ENCODE measurements at places on chromosomes 4 and X.

DNA sequence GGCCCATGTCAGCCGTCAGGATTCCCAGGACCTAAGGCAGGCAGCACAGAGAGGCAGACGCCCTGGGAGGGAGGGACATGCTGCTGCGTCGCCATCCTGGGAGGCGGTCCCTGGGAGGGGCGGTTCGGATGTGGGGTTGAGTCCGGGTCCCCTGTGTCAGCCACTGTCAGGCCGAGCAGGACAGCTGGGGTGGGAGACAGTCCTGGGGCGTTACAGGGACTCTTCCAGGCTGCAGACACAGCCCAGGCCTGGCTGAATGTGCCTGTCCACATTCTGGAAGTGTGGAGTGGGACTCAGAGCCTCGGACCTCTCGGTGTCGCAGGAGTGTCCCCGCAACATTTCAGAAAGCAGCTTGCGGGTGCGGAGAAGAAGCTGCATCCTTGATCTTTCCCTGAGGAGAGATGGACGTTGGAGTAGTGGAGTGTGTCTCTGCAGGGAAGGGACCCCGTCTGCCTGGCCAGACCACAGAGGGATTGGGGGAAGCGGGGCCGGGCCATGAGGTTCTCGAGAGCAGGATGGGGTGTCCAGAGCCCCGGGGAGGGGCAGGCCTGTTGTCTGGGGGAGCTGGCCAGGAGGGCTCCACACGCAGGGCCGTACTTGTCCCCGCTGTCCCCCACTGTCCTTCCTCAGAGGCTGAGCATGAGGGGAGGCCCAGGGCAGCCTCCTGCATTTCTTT is 6.1 kb downstream of the AKAP17A start:
- DNase-seq: no peak

DNA sequence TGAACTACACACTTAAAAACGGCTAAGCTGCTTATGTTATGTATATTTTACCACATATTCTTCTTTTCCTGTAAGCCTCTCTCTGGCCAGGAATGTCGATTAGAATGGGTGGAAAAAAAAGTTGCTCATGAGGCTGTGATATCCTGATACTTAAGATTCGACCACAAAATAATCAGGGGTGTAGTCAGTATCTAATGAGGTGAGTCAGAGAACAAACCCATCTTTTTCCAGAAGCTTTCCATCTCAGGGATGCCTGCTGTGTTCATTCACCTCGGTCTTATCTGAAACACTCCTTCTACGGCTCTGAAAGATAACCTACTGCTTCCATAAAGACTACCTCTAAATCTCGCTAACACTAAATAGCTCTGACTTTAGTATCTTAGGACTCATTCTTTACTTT is 142.7 kb upstream of the MAP3K15 start:
- DNase-seq: no peak

DNA sequence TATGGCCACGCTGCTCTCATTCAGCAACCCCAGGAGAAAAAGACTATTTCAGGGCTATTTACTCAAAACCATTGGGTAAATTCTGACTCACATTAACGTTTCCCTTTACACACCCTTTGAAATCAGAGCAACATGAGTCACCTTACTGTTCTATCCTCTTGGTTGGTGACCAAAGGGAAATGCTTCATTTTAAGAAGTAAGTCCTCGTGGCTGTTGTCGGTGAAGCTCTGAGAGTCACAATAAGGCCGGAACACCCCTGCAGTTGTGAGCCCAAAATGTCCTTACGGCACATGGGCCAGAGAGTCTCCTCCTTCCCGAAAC is 56.3 kb upstream of the SPRY1 start:
- no peak for DNase-seq

GRCh38 chr4:133270021-133270570 is 121.0 kb downstream of the PCDH10 start:
- DNase-seq: no peak

GRCh38 chrX:154123241-154124219 is 20.5 kb upstream of the OPN1LW start:
- peak; percentile 7 for DNase-seq

GRCh38 chrX:115571712-115572111 is 10.7 kb downstream of the PLS3 start:
- no peak for DNase-seq

- no peak for DNase-seq
Observed at GRCh38 chr4:63458010-63458409, 951.2 kb downstream of the TECRL start.

GRCh38 chr4:127486248-127486647 is 146.5 kb upstream of the INTU start:
- no peak for DNase-seq

DNA sequence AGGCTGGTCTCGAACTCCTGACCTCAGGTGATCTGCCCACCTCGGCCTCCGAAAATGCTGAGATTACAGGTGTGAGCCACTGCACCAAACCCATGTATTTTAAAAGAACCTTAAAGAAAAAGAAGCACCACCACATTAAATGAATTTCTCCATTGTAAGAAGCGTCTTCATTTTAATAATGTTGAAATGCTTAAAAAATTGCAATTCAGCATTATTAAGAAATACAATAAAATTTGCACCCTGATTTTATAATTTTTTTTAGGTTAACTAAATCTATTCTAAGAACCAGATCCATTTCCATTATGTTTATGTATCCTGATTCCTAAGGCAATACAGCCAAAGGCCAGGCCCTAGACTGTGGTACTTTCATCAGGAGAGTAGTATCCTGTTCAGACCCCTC is 167.2 kb downstream of the BTC start:
- DNase-seq: no peak

GRCh38 chr4:155305619-155306018 is 71.1 kb downstream of the MAP9 start:
- no peak for DNase-seq

DNA sequence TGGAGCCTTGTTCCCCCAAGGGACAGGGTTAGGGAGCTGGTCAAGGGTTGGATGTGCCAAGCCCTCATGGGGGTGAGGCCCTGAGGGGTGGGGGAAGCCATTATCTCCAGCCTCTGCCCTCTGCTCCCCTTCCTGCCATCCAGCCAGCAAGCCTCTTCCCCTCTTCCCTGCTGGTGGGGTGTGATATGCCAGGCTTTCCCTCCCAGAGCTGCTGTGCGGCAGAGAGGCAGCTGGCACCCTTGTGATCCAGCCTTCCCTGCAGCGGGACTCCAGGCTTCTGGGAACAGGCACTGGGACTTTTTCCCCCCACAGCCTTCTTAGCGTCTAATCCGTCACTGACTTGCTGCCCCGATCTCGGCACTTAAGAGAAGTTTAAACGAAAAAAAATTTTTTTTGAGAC is 6.3 kb downstream of the SSR4 start:
- DNase-seq: no peak

GRCh38 chr4:67393699-67394281 is 151.5 kb downstream of the CENPC start:
- no peak for DNase-seq

DNA sequence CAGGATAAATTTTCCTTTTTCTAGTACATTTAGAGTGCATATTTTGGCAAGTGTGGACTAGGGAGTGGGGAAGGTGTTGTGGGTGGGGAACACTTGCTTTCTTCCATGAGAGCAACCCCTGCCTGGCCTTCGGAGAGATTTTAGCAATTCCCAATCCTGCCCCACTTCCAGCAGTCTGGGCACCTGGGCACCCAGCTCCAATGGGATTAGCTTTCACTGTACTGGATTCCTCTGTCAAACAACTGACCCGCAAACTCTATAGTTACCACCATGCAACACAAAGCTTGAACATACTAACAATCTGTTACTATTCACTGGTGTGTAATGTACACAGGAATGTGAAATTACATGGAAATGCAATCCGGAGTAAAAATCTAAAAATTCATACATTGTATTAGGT is 50.3 kb downstream of the SH3RF1 start:
- DNase-seq: no peak

DNA sequence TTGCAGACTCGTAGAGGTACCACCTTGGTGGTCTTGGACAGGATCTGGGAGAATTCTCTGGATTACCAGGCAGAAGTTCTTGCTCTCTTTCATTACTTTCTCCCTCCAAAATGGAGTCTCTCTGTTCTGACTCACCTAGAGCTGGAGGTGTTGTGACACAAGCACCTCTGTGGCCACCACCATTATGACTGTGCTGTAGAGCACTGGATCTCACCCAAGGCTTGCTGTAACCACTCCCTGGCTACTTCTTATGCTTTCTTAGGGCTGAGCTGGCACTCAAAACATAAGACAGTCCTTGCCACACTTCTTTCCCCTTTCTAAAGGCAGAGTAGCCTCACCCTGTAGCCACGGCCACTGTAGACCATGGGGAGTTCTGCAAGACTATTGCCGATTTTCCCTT is 296.6 kb upstream of the DIPK2B start:
- no peak for DNase-seq

DNA sequence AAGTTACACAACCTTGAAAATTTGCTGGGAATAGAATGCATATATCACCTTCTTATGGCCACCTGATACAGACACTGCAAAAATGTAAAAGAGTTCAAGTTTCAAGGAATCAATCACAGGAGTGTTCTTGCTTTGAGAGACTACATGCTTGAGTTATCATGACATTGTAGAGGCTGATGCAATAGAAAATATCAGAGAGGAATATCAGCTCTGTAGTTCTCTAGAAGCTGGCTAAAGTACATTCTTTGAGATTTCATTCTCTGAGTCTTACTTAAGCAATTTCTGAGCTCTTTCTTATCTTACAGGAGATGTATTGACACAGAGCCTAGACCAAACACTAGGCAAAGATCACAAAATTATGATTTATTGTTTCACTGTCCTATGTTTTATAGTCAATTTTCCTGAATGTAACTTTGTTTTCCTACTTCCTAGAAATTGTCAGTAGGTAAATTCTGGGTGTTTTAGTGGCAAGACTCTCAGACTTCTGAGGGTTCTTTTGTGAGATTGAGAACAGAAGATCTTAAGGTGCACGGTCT is 152.1 kb upstream of the HPGD start:
- no peak for DNase-seq

DNA sequence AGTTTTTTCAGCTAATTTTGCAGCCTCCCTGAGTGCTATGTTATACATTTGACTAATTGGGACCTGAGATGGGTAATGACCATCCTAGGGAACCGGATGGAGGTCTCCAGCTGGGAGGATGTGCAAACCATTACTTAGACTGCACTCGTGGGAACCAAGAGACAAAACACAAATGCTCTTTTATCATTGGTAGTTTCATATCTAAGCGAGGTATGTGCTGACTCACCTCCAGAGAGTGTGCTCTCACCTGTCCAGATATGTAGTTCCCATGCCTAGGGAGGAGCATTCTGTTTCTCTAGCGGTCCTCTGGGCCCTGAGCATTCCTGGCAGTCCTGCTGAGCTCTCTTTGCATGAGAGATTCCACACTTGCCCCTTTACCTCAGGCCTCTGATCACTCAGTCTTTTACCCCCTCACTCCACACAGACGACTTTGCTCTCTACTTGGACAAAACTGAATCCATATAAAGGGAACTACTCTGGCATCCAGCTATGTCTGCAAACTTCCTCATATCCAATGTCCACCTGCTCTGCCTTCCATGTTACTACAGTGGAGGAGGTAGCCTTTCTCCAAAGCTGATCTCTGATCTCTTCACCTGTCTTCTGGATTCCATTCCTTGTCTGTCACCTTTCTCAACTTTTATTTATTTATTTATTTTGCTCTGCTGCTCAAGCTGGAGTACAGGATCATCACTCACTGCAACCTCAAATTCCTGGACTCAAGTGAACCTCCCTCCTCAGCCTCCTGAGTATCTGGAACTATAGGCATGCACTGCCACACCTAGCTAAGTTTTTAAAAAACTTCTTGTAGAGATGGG is 88.4 kb downstream of the LRP2BP start:
- no peak for DNase-seq

- no peak for DNase-seq
Observed at GRCh38 chr4:69830560-69831269, 29.2 kb downstream of the SULT1E1 start.

DNA sequence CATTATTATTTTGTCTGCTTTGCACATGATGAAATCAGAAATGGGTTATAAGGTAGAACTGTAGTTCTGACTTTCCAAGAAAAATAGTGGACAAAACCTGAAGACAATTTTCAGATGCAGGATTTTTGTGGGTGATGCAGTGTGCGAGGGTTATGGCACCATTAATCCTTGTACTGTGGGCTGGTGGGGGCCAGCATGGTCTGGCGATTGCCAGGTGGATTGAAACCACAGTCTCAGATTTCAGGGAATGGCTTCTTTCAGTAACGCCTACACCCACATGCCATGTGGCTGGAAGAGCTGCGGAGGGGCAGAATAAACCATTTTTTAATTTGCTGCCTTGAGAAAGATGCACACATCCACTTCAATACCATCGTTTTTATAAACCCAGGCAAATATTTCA is 150.5 kb downstream of the ARSF start:
- DNase-seq: no peak

DNA sequence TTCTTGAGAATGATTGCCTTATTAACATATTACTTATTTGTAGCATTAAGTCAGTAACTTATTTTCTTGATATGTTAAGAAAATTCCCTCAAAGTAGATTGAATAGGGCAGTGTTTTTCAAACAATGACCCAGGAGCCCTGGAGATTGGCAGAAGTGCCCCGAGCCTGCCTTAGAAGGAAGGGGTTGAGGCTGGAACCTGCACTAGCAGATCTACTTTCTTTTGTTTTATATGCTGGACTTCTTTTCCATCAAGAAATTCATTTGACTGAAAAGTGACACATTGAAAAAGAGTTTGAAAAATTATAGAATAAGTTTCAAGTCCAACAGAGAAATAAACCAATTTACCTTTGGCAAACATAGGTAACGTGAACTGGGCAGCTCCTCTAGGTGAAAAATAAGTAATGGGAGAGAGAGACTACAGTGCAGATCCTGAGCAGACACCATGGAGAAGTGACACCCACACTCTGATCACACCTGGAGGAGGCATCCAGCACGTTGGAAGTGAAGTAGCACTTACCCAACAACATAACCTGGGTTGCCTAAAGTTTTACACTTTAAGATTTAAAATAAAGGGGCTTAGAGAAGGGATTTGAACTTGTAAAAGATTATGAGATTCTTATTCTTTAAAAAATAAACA is 18.6 kb downstream of the ARSJ start:
- no peak for DNase-seq

- no peak for DNase-seq
Observed at GRCh38 chrX:97787849-97788248, 904.1 kb downstream of the RPA4 start.

GRCh38 chr4:6199422-6199921 is 877 bp downstream of the JAKMIP1 start:
- no peak for DNase-seq
